SHP77 treated with DMSO at 0.1 percent for 48 hours (cell line): ENCODE measurements at places on chromosomes 12 and 14.
A peak's percentile ranks its signal among the peaks of the same experiment; 100 is the strongest.

- DNase-seq = no peak
Measured at GRCh38 chr14:103190741-103191140, 67.5 kb downstream of the TNFAIP2 start.

DNA sequence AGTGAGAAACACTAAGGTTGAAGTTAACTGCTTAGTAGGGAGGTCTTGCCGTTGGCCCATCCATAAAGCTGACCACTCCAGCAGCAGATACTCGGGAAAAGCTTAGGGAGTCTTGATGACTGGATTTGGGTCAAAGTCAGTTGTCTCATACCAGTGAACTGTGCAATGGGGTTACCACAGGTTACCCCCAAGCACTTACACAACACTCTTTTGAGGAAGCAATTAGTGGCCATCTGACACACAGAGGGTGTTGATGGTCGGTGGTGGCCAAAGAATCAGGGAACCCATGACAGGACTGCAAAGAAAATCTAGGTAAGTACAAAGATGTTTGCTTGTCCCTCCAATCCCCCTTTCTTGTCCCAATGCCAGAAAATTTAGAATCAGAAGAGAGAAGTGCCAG is 410.2 kb downstream of the APAF1 start:
- DNase-seq = no peak

- DNase-seq = no peak
Measured at GRCh38 chr14:101717663-101718490, 43.6 kb upstream of the PPP2R5C start.

DNA sequence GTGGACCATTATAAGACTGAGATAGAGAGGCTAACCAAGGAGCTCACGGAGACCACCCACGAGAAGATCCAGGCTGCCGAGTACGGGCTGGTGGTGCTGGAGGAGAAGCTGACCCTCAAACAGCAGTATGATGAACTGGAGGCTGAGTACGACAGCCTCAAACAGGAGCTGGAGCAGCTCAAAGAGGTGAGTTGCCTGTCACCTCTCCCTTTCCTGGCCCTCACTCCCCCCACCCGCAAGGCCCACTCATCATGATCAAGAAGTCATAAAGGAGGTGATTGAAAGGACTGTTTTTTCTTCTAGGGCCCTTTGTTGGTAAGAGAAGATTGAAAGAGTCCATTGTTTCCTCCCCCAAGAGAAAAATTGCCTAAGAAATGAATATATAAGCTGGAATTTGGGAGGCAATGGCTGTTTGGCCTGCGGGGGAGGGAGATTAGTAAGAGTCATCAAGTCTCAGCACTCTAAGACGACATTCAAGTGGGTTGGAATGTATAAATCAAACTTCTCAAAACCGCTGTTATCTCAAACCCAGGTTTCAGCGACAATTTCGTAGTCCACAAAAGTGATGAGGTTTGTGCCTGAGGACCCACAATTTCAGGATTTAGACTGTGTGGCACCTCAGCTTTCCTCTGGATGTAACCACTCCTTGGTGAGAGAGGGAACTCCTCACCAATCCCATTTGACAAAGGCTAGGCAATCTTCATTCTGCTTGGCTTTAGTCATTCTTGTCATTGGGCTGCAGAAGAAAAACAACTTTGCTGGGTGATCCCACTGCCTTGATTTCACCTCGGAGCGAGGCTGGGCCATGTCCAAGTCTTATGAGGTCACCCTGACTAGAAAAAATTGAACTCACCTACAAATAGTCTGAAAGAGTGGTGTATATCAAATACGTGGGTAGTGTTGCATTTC is 966 bp downstream of the BICD1 start:
- no peak for DNase-seq

- DNase-seq = no peak
Measured at GRCh38 chr12:108567406-108568337, 5.3 kb downstream of the ISCU start.

DNA sequence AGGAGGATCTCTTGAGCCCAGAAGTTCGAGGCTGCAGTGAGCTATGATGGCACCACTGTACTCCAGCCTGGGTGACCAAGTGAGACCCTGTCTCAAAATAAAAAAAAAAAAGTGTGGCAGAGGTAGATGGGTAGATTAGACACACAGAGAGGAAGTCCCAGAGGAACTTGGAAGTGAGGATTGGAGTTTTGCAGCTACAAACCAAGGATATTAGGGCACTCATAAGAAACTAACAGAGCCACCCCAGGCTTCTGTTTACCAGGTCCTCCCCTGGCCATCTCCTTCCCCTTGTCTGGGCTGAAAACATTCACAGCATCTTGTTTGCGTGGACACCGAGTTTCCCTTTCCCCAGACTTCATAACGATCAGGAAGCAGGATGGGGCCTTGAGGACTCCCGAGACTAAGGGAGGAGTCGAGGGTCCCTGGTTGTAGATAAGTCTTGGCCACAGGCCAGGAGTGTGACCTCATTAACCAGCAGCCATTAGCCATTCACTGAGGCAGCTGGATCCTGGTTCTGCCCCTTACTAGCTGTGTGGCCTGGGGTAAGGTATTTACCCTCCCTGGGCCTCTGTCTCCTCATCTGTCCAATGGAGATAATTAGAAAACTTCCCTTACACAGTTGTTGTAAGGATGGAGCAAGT is 2.1 kb downstream of the MAP1LC3B2 start:
- no peak for DNase-seq

GRCh38 chr14:99752486-99753121 is 40.6 kb upstream of the EML1 start:
- DNase-seq = no peak

GRCh38 chr12:18700271-18700670 is 37.5 kb downstream of the PLCZ1 start:
- DNase-seq = no peak

- no peak for DNase-seq
Measured at GRCh38 chr14:98494582-98494981, 777.4 kb downstream of the BCL11B start.

GRCh38 chr14:71680736-71681387 is 251.4 kb upstream of the RGS6 start:
- no peak for DNase-seq

DNA sequence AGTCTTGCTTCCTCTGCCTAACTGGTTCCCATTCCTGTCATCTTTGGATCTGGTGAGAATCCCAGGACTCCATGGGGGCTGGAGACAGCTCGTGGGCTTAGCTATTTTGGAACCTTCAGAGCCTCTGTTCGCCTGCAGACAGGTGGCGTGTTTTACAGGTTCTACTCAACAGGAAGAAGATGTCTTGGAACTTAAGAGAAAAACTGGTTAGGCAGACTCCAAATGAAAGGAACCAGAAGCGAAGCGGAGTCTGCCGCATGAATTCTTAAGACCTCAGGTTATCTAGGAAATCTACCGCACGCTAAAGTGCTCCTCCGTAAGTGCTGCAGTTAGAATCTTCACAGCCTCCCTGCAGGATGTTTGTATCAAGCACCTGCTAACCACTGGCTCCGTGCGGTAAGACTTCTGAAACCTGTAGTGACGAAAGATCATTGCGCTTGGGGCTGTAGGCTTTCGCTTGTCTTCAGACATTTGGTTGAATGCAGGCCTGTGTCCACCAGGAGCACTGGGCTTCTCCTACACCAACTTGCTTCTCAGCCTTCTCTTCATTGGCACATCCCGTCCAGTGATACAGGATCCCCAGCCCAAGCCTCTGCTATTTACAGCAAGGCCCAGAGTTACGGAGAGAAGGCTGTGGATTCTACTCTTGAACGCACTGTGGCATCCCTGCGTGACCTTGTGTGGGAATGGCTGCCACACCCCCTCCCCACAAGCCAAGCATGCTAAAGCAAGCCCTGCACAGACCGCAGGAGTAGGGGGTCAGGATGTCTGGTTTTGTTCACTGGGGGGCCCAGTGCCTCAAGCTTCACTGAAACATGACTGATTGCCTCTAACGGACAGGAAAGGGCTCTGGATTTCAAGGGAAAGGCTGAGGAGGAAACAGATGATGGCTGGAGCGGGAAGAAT is 35.0 kb downstream of the ACADS start:
- no peak for DNase-seq

DNA sequence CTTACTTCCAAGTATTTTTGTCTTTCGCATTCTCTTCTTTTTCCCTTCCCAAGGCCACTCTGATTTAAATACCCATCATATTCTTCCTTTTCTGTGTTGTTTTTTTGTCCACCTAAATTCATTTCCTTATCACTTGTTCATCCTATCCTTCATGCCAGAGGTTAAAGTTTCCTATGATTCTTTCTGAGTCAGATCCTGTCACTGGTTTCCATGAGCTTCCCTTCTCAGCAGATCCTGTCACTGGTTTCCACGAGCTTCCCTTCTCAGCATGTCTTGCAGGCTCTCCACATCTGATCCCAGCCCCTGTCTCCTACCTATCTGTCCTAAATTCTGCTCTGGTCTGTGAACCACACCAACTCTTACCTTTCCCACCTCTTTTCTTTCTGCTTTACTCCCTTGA is 311.8 kb upstream of the RGS6 start:
- DNase-seq = no peak

- no peak for DNase-seq
Measured at GRCh38 chr14:103104389-103104653, 9.8 kb downstream of the EXOC3L4 start.

GRCh38 chr14:78070344-78070743 is 99.8 kb upstream of the NRXN3 start:
- DNase-seq = no peak

DNA sequence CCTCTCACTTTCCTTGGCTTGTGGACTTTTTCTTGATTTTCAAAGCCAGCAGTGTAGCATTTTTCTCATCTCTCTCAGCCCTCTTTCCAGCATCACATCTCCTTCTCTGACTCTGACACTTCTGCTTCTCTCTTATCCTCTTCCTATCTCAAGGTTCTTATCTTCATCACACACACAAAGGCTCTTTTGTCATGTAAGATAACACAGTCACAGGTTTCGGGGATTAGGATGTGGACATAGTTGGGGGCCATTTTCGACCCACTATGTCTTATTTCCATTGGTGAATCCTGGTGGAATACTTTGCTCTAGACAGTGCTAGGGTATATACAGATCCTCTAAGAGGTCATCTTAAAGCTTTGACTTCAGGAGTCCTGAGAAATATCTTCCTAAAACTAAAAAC is 719.3 kb upstream of the TBX3 start:
- DNase-seq = no peak

DNA sequence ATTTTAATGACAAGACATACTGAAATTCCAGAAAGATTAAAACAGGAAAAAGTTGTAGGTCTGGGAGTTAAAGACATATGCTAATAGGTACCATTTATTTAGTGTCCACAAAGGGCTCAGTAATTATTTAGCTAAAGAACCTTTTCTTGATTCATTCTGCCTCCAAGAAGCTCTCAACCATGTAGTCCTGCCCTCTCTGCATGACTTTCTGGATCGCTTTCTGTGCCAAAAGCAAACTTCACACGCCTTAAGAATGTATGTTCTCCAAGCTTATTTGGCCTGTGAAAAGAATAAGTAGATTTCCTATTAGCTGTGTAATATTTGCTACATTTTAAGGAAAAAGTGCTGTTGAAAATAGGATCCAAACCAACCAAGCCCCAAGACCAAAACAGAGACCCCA is 291.7 kb downstream of the C12orf75 start:
- no peak for DNase-seq

GRCh38 chr14:68658943-68659931 is 133.6 kb downstream of the ZFP36L1 start:
- no peak for DNase-seq

- no peak for DNase-seq
Measured at GRCh38 chr12:13945641-13946040, 35.8 kb downstream of the GRIN2B start.

GRCh38 chr12:13062669-13063068 is 18.5 kb downstream of the FAM234B start:
- no peak for DNase-seq

- DNase-seq = no peak
Measured at GRCh38 chr14:88999137-88999536, 174.7 kb downstream of the TTC8 start.

DNA sequence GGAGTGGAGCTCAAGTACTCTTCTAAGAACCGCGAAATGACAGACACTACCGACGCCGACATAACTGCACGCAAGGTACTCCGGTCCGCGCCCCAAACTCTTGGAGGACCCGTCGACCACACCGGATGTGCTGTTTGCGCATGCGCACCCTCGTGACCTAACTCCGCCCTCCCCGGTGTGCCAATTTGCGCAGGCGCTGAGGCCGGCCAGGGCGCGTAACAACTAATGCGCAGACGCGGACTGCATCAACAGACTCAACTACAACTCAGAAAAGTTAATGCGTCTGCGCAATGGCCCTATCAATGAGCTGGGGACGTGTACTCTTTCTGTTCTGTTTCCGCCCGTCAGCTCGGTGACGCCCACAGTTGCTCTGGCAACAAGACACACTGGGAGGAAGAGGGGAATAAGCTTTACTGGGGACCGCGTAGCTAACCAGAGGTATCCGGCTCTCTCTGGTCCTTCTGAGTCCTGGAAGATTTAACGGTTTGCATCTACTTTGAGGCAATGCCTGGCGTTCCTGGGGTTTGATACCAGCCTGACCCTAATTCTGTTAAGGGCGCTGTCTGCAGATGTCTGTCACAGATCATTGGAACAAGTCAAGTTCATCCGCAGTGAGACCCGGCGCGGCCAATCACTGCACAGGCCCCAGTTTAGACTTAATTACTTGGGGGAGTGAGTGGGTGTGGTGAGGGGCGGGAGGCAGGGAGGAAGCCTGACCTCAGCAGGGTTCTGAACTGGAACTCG is at the start of gene DAD1:
Gene DAD1 (minus strand): TSS at position 129 of the 744 bp plus-strand sequence. CDS start 67 bp downstream, at position 62.
- peak; percentile 99 for DNase-seq

DNA sequence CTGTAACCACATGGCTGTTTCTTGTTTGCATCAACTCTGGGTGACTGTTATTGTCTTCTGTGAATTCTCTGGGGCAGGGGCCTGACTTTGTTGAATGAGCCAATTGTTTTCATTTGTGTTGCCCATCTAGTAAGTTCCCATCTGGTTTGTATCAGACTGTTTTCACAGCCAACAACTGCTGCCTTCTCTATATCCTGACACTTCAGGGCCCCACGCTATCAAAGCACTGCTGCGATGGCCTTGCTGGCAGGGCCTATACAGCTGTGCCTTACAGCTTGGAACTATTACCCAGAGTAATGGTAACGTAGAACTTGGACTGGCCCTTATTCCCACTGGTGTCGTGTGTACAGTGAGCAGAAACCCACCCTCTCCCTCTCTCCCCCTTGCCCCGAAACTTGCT is 104.3 kb upstream of the DACT1 start:
- DNase-seq = no peak

GRCh38 chr14:99736603-99737371 is 52.7 kb downstream of the CYP46A1 start:
- DNase-seq = no peak

GRCh38 chr14:28681681-28682080 is 84.9 kb upstream of the FOXG1 start:
- DNase-seq = no peak

GRCh38 chr12:102503056-102503681 is 22.8 kb upstream of the IGF1 start:
- no peak for DNase-seq

- no peak for DNase-seq
Measured at GRCh38 chr12:39442831-39443080, 164 bp downstream of the KIF21A start.

DNA sequence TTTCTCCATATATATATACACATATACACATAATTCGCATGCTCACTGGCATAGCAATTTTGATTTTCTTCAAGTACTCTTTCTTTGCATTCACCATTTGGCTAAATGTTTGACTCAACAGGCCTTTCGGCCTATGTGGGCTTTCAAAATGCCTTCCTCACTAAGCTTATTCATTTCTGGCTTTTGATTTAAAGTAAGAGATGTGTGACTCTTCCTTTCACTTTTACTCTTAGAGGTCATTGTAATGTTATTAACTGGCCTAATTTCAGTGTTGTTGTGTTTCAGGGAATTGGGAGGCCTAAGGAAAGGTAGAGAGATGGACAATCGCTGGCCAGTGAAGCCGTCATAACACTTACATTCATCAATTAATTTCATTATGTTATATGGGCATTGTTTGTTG is 14.5 kb upstream of the KLRD1 start:
- DNase-seq = no peak

- DNase-seq = no peak
Measured at GRCh38 chr12:75853626-75854025, 177.9 kb downstream of the PHLDA1 start.
